ENCODE measurements at places on chromosomes 6 and 20.

DNA sequence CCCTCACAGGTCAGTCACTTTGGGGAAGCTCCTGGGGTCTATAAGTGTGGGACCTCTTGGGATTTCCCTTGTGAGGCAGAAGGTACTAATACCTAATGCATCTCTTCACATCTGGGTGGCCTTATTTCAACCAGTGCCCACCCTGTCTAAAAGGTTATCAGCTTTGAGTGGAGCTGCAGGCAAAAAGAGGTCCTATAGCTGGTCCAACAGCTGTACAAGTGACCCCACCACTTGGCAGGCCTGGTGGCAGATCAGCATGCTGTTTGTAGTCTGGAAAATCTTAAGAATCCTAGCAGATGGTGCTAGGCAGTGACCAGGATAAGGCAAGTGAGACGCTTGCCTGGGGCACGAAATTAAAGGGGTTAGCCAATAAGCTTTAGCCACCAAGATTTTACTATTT is 51.6 kb upstream of the GTSF1L start:
- no peak for DNase-seq

GRCh38 chr6:113927001-113927400 is 43.9 kb downstream of the HDAC2 start:
- DNase-seq, result no peak

DNA sequence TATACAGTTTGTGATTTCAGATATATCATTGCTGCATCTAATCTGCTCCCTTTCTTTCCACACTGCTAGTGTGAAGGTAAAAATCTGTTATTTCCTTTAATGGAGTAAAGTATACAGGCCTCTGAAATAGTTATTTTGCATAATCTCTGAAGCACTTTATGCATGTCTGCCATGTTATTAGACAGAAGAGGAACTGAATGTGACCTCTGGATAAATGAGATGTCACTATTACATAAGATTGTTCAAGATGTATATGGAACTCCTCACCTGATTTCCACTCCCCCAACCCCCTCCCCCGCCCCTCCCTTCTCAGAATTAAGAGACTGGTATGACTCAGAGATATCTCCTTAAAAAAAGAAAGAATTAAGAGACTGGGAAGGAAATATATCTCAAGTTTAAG is 26.3 kb downstream of the SERINC1 start:
- DNase-seq, result no peak

DNA sequence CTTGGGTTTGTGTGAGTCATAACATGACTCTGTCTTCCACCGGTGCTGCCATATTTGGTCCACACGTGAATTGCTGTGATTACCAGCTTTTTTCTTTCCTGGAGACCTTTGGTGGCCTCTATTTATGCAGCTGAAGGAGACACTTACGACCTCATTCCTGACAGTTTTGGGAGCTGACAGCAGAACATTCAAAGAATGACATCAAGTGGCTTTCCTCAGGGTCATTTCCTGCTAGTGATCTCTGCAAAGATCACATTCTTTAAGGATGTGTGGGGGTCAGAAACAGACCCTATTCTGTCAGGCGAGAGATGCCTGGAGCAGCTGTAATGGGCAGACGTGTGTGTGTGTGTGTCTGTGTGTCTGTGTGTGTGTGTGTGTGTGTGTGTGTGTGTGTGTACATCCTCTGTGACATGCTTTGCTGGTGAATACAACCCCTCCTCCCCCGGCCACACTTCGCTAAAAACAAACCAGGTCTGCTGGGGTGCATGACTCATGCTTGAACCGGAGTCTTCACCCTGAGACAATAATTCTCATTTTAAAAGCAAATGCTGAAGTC is 115.6 kb downstream of the TMEM170B start:
- DNase-seq, result peak; percentile 53

Measured in epithelial cell of prostate (primary cell).